GM12878 (cell line): ENCODE measurements at places on chromosomes 16 and 17. TPM values are rescaled to one million over a fixed set of nuclear protein-coding genes. Genes with fewer than 3 reads are reported as not detected.
A peak's percentile ranks its signal among the peaks of the same experiment; 100 is the strongest.

GRCh38 chr17:27939474-27940465 lies 46.6 kb upstream of the LYRM9 start:
- no peak overlapping the region for H3K4me3 ChIP-seq
- no peaks in the 10 kb centered on the region for H3K27me3 ChIP-seq
- no peaks in the 10 kb centered on the region for H3K36me3 ChIP-seq
- peaks cover 13% of the 10 kb centered on the region for H3K4me1 ChIP-seq
- no peak overlapping the region for H3K27ac ChIP-seq

DNA sequence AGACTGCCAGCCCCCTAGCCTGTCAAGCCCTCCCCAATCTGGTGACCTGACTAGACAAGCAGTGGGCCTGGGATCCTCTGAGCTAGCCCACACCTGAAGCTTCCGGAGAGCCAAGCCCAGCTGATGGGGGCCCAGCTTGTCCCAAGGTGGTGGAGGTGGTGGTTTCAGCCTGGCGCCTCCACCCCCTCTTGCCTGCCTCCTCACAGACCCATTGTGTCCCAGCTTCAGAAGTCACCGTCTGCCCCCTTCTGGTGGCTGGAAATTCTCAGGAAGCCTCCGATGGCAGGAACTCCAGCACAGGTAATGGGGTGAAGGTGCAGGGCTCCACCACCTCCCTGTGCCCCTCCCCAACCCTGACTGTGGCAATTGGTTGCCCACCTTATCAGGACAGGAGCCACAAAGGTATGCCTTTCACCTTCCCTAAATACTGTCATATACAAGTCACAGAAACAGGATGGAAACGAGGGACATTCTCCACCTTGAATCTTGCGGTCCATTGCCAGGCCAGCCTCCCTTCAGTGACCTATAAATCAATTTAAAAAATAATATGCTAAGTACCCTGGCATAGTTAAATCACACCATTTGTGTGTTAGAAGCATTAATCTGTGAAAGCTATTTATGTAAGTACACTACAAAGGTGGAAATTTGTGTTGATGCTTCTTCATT lies 66.0 kb upstream of the ZNF423 start:
- H3K4me1 ChIP-seq = no peaks in the 10 kb centered on the region; the same call in 1 of the 2 replicates
- no peak for DNase-seq
- no peak overlapping the region for H3K27ac ChIP-seq
- H3K36me3 ChIP-seq = no peaks in the 10 kb centered on the region
- H3K4me3 ChIP-seq = no peak overlapping the region

- no peak for DNase-seq
- no peaks in the 10 kb centered on the region for H3K36me3 ChIP-seq
- no peaks in the 10 kb centered on the region for H3K4me1 ChIP-seq
These were observed 56.3 kb downstream of the SLFN5 start for GRCh38 chr17:35299135-35299534.

GRCh38 chr16:48608452-48608851 lies 1.5 kb downstream of the N4BP1 start:
- peaks cover 45% of the 10 kb centered on the region for H3K4me1 ChIP-seq
- peak; percentile 61 for DNase-seq
- no peaks in the 10 kb centered on the region for H3K36me3 ChIP-seq
- no peaks in the 10 kb centered on the region for H3K27me3 ChIP-seq
- H3K27ac ChIP-seq = peak overlapping the region; percentile 97

- H3K4me3 ChIP-seq = no peak overlapping the region
- peaks cover 9% of the 10 kb centered on the region; the same call in 1 of the 2 replicates for H3K27me3 ChIP-seq
- H3K36me3 ChIP-seq = no peaks in the 10 kb centered on the region
- no peak for DNase-seq
- H3K27ac ChIP-seq = no peak overlapping the region
- H3K4me1 ChIP-seq = no peaks in the 10 kb centered on the region
These were observed 21.4 kb downstream of the ADORA2B start for GRCh38 chr17:15966183-15966878.

DNA sequence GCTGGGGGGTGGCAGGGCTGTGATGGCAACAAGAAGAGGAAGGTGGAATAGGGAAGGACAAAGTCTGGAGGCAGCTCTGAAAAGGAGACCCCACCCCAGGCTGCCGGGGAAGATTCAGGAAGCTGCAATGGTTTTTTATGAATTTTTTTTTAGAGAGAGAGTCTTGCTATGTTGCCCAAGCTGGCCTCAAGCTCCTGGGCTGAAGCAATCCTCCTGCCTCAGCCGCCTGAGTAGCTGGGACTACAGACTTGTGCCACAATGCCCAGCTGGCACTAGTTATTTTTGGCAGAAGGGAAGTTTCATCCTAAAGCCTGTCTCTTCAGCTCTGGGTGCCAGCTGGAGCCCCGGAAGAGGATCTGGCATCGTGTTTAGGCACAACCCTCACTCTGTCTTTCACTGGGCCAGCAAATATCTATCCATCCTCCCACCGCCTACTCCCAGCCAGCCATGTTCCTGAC lies 1.3 kb upstream of the CES3 start:
- H3K27me3 ChIP-seq = no peaks in the 10 kb centered on the region
- no peak overlapping the region for H3K4me3 ChIP-seq
- peaks cover 11% of the 10 kb centered on the region for H3K4me1 ChIP-seq
- no peak overlapping the region for H3K27ac ChIP-seq
- H3K36me3 ChIP-seq = no peaks in the 10 kb centered on the region

DNA sequence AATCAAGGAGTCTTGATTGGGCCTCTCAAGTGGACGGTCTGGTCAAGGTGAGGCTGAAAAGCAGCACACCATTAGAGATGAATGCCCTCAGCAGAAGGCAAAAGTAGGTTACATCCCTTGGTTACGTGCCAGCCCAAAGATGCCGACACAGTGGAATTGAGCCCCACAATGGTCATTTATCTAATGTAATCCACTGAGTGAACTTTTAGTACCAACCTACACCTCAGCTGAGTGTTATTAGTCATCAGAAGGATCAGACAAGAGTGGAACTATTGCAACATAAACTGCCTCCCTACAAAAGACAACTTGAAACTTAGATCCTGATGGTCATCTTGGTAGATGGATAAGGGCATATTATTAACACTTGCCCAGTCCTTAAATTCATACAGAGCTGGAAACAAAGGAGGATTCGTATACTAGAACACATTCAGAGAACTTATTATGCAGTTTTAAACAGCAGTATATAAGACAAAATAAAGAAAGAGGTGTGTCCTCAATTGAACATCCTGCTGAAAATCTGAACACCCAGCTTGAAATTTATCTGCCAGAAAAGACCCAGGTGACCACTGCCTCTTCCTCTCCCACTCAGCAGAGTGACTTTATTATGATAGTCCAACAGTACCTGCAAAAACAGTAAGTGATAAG lies 2.8 kb downstream of the DCUN1D3 start:
- H3K36me3 ChIP-seq = no peaks in the 10 kb centered on the region
- no peak overlapping the region for H3K27ac ChIP-seq
- no peaks in the 10 kb centered on the region for H3K27me3 ChIP-seq
- no peak for DNase-seq
- H3K4me3 ChIP-seq = no peak overlapping the region

DNA sequence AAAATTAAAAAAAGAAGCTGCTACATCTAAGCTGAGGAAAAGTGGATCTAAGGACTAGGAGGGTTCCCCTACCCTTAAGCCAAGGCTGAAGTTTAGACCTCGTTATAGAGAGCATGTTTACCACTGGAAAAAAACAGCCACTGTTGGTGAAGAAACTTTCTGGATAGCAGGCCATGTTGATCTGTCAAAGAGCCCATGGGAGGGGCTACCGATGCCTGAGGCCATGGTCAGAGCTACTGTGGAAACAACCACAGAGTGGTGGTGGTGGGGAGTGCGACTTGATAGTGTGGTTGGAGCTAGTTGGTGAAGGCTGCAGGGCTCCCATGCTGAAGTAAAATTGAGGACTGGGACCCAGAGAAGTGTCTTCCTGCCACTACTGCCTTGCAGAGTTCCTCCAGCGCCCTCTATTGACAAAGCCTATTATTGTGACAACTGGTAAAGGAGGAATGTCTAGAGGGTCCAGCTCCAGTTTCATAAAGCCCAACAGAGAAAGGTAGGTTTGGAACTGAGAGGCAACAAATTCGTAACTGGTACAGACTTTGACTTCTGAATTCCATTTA lies 12.7 kb upstream of the FAM20A start:
- H3K27ac ChIP-seq = no peak overlapping the region
- H3K27me3 ChIP-seq = no peaks in the 10 kb centered on the region
- H3K4me3 ChIP-seq = no peak overlapping the region

- no peaks in the 10 kb centered on the region for H3K27me3 ChIP-seq
- no peak overlapping the region for H3K27ac ChIP-seq
- peaks cover 4% of the 10 kb centered on the region; the same call in 1 of the 2 replicates for H3K4me1 ChIP-seq
- H3K36me3 ChIP-seq = peaks cover 15% of the 10 kb centered on the region
These were observed 33.8 kb downstream of the TRPV2 start for GRCh38 chr17:16449121-16449570.

- no peaks in the 10 kb centered on the region; the same call in 1 of the 2 replicates for H3K27me3 ChIP-seq
- no peaks in the 10 kb centered on the region for H3K36me3 ChIP-seq
- H3K4me3 ChIP-seq = no peak overlapping the region
- DNase-seq = no peak
- no peaks in the 10 kb centered on the region for H3K4me1 ChIP-seq
These were observed 17.5 kb downstream of the CHMP6 start for GRCh38 chr17:81009136-81009535.

- no peak overlapping the region for H3K4me3 ChIP-seq
- DNase-seq = peak; percentile 45
- no peaks in the 10 kb centered on the region for H3K27me3 ChIP-seq
These were observed 11.5 kb downstream of the CCL16 start for GRCh38 chr17:35969558-35970380.

- H3K36me3 ChIP-seq = no peaks in the 10 kb centered on the region; the same call in 1 of the 2 replicates
- no peak overlapping the region for H3K27ac ChIP-seq
- H3K4me3 ChIP-seq = no peak overlapping the region
- H3K4me1 ChIP-seq = no peaks in the 10 kb centered on the region
These were observed 156.3 kb downstream of the MYO1D start for GRCh38 chr17:32720671-32721070.

DNA sequence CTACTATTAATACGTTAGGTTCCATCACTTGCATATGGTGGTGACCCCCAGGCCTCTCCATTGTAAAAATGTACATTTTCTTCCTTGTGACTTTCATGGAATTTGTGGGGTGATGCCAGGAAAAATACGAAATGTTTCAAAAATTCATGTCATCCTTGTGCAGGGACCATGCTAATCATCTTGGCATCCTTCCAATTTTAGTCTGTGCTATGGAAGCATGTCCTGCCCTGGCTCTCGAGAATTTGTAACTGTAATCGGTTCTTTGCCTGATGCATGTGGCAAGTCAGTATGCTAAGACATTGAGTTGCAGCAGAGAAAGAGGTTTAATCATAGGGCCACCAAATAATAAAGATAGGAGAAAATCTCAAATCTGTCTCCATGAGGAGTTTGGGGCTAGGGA lies 14.3 kb upstream of the GINS3 start:
- H3K36me3 ChIP-seq = no peaks in the 10 kb centered on the region
- H3K27ac ChIP-seq = no peak overlapping the region
- H3K4me3 ChIP-seq = no peak overlapping the region
- no peak for DNase-seq
- H3K4me1 ChIP-seq = no peaks in the 10 kb centered on the region
- H3K27me3 ChIP-seq = no peaks in the 10 kb centered on the region

DNA sequence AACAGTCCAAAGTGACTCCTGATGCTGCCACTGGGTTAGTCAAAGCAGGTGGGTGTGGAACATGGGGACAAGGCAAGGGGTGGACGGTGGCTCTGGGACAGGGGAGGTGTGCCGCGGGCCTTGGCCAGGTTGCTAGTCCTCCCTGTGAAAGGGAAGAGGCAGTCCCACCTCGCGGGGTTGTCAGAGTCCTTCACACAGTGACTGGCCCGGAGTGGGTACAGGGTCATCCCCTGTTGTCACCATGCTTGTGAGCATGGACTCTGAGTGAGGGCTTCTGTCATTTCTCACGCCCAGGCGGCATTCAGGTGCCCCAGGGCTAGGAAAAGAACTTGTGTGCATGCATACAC lies 3.1 kb upstream of the ZNF469 start:
- H3K27ac ChIP-seq = no peak overlapping the region
- peaks cover 6% of the 10 kb centered on the region for H3K27me3 ChIP-seq
- no peaks in the 10 kb centered on the region for H3K36me3 ChIP-seq
- no peak overlapping the region for H3K4me3 ChIP-seq
- H3K4me1 ChIP-seq = no peaks in the 10 kb centered on the region

Gene PPP1R27
- total RNA-seq = 0.49 and 0.53 TPM in 2 replicates

Gene GTF3C1
- total RNA-seq = 54.2 and 60.9 TPM in 2 replicates

Gene TLCD2
- 0.08 and 0.15 TPM in 2 replicates for total RNA-seq

Gene C17orf50
- total RNA-seq = not detected in 2 replicates

Gene TEX14
- 0.37 and 0.46 TPM in 2 replicates for total RNA-seq

Gene SPATA32
- total RNA-seq = 0.13 and 0.21 TPM in 2 replicates

Gene SALL1
- total RNA-seq = 0.08 TPM in 1 of 2 replicates, not detected in the other

Gene ZG16
- total RNA-seq = not detected in 2 replicates

Gene KRTAP3-2
- total RNA-seq = not detected in 2 replicates

Gene UNC13D
- 58.6 and 63.9 TPM in 2 replicates for total RNA-seq
